ENCODE measurements at places on chromosomes 3 and 15.

- DNase-seq = no peak
These were observed 186.3 kb downstream of the MCTP2 start for GRCh38 chr15:94417501-94418293.

GRCh38 chr15:49084285-49084570 is 38.0 kb upstream of the SECISBP2L start:
- DNase-seq = no peak

DNA sequence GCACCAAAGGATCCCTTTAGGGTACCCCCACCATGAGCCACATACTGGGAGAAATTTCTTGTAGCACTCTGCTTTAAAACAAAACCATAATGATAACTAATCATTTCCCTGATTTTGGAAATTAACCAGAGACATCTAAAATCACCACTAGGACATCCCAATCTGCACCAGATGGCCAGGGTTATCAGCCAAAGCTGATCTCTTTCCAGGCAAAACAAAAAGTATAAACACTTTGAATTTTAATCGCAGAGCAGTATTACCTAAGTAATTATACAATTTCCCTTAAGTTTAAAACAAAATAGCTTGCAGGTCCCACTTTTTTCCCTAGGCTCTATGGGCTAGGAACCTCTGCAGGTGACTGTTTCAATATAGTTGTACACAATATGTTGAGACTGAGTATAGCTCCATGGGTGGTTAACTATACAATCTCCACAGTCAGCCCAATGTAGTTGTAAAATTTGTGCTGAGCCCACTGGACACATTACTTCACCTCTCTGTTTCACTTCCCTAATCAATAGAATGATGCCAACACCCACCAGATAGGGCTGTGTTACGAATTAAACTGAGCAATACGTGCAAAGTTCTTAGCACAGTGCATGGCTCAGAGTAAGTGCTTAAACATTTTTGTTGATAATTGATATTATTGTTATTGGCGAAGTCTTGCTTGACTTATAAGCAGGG is 629 bp upstream of the NOX5 start:
- no peak for DNase-seq

GRCh38 chr3:12338595-12339546 is 50.0 kb downstream of the PPARG start:
- no peak for DNase-seq

- DNase-seq = no peak
These were observed 43.2 kb downstream of the MAGI1 start for GRCh38 chr3:65995515-65995914.

GRCh38 chr15:78205856-78206255 is 28.5 kb downstream of the ACSBG1 start:
- no peak for DNase-seq

DNA sequence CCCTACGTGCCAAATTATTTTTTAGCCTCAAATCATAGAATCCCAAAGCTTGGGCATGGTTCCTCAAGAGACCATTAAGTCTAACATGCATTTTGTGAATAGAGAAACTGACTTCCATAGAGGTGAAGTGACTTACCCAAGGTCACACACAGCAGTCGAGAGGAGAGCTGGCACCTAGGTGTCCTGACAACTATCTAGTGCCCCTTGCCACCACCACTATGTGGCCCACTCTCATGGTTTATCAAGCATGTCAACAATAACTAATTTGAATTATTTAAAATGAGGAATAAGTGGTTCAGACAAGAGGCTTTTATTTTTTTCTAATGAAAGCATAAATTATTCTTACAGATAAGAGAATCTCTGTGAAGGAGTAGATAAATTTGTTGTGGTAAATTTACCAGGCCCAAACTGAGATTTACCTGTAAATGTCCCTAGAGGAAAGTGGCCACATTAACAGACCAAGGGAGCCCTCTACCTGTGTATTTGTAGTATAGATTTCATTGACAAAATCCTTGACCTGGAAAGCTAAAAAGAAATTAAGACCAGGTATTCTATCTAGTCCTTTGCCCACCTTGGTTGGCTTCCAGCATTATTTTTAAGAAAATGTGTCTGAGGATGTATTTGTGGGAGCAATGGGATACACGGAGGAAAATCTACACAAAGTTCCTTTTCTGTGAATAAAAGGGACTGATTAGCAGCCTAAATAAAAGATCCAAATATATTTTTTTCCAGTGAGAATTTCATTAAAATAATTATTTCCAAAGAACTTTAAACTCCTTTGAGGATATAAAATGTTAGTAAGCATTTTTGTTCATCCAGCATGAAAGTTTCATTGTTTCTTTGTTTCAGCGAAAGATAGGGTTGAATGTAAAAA is 49.1 kb downstream of the IQCH start:
- no peak for DNase-seq

DNA sequence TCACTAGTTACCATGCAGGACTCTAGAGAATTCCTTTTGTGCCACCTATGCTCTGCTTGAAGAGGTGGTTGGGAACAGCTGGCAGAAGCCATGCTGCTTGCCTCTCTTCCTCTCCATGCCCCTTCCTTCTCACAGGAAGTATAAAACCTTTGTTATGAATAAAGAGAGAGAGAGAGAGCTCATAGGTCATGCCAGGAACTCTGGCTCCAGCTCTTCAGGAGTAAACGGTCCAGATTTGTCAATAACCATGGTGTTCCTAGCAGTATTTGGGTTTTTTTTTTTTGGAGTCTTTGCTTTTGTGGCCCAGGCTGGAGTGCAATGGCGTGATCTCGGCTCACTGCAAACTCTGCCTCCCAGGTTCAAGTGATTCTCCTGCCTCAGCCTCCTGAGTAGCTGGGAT is 97.7 kb upstream of the SLC4A7 start:
- DNase-seq = no peak

GRCh38 chr3:61537366-61537765 is 24.0 kb upstream of the PTPRG start:
- no peak for DNase-seq

GRCh38 chr3:168620854-168621253 is 525.1 kb upstream of the GOLIM4 start:
- DNase-seq = no peak

DNA sequence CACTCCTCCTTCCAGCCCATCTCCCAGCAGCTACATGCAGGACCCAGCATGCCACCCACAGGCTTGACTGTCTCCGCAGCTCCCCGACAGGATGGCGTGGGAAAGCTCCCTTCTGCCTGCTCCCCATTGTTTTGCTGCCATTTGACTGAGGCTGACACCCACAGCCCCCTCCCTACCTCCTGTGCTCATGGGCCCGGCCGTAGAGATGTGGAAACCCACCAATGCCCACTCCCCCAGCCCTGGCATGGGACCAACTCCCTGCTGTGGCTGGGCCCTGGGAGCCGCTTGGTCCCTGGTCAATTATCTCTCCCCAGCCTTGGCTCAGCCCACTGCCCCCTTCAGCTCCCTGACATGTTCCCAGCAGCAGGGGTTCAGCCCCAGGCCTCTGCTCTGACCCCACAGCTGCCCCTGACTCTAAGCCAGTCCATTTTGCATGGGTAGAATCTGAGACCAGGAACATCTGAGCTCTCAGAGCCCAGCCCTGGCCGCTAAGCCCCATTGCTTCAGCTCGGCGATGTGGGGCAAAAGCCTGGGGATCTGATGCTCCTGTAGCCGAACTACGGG is 8.2 kb downstream of the C3orf22 start:
- no peak for DNase-seq

DNA sequence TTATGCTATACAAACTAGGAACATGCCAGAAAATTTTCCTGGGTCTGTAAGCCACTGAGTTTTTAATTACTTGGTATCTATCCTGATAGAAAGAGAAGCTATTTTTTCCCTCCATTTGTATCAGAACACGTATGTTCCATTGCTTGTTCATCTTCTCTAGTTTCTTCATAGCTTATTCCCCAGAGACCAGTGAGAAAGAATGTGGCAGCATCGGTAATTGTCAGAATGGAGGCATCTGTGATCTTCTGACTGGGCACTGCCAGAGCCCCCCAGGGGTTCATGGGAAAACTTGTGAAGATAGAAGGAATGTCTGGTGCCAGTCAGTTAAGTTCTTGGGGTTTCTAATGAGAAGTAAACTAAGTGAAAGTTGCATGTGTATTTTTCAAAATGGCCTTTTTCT is 720.2 kb upstream of the GOLIM4 start:
- DNase-seq = no peak

GRCh38 chr15:58213587-58214338 is 75.6 kb downstream of the AQP9 start:
- DNase-seq = no peak

- no peak for DNase-seq
These were observed 4.7 kb downstream of the EHD4 start for GRCh38 chr15:41967506-41968206.

DNA sequence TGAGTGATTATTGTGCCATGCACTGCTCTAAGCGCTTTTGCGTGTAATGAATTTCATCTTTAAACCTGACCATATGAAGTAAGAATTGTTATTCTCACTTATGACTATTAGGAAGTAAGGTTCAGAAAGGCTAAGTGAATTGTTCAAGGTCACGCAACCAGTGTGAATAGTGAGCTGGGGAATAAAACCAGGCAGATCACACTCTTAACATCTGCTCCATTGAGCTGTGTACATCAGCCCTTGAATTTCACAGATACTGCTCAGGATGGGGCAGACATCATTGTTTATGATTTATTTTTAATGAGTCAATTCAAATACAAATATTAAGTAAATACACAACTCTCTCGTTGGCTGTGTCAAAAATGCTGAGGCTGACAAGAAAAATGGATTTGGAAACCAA is 184.5 kb downstream of the FNDC3B start:
- no peak for DNase-seq

- DNase-seq = no peak
These were observed 297.0 kb upstream of the EPHA3 start for GRCh38 chr3:88810455-88810854.

GRCh38 chr3:169286992-169287391 is 376.5 kb downstream of the MECOM start:
- no peak for DNase-seq

DNA sequence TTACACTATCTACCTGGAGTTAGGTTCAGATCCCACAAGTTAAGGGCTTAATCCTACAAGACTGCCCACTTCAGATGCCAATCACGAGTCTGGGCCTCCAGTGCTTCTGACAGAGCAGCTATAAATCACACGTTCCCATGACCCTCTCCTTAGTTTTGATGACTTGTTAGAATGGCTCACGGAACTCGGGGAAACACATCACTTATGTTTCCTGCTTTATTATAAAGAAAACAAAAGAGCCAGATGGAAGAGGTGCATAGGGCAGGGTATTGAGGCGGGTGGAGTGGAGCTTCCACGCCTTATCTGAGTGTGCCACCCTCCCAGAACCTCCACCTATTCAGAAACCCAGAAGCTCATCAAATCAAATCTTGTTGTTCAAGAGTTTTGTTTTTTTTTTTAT is 170.8 kb downstream of the MOBP start:
- DNase-seq = no peak

DNA sequence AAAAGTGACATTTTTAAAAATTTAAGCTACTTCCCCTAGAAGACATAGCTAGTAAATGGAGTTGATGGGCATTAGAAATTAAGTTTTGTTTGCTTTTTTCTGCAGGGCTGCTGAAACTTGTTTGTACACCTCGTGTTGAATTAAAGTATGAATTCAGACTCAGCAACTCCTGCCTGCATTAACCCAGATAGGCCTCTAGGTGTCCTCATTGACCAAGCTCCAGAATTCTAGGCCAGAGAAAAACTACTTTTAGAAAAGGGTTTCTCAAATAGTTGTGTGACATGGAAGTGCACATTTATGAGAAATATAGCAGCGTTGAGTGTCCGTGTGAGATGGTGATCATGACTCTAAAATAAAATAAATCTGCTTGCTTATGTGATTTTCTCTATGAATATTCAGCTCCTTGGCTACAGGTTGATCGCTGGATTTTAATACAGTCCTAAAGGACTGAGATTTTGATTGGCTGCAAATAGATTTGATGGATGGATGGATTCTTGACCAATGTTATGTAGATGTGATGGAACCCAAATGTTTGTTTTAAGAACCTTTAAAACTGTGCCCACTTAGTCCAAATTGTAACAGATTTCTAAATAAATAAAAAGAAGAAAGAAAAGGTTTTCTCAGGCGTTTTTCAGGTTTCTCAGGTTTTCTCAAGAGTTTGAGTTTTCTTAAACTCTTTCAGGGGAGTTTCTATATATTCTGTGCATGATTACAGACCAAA is 39.4 kb upstream of the LMOD3 start:
- DNase-seq = no peak

DNA sequence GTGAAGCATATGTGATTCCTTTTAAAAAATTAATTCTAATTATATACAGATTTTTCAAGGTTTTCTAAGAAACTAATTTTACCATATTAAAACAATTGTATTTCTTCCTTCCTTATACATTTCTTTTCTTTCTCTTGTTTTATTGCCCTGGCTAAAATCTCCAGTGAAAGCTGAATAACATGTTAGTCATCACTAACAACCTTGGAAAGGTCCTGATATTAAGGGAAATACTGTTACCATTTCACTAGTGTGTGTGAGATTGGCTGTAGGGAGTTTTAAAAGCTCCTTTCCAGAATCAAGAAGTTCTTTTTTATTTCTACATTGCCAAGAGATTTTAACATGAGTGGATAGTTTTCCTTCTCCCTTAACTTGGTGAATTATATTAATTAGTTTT is 229.7 kb upstream of the EIF1B start:
- DNase-seq = no peak

GRCh38 chr15:94174399-94174802 is 57.0 kb upstream of the MCTP2 start:
- no peak for DNase-seq

DNA sequence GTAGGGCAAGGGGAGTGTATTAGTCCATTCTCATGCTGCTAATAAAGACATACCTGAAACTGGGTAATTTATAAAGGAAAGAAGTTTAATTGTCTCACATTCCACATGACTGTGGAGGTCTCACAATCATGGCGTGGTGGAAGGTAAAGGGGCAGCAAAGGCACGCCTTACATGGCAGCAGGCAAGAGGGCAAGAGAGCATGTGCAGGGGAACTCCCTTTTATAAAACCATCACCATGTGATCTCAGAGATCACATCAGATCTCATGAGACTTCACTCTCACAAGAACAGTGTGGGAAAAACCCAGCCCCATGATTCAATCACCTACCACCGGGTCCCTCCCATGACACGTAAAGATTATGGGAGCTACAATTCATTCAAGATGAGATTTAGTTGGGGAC is 41.4 kb downstream of the SUMF1 start:
- peak; percentile 42 for DNase-seq

DNA sequence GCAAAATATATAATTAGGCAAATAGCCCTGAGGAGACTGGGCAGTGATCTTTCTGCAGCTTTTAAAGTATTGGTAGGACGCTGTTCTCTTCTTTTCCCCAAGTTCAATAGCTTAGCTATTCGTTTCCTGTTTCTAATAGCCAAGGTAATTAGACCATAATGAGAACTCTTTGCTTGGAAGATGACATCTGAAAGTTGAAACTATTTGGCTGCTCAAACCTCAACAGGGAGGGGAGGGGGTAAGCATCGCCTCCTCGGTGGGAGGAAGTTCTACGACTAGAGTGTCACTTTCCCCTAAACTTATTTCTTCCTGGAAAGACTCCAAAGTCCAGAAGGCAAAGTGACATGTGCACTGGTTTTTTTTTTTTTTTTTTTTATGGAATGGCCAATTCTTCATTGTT is 22.8 kb upstream of the ALDH1A3 start:
- no peak for DNase-seq

GRCh38 chr3:110928016-110928662 is 143.5 kb upstream of the NECTIN3 start:
- DNase-seq = no peak

All from stimulated activated CD8-positive, alpha-beta memory T cell treated with anti-CD3 and anti-CD28 coated beads, Interleukin-7, amount 100 ng/mL, for 48 hours (primary cell).